Myocyte (in vitro differentiated cells): ENCODE measurements at places on chromosomes 12 and 14.

DNA sequence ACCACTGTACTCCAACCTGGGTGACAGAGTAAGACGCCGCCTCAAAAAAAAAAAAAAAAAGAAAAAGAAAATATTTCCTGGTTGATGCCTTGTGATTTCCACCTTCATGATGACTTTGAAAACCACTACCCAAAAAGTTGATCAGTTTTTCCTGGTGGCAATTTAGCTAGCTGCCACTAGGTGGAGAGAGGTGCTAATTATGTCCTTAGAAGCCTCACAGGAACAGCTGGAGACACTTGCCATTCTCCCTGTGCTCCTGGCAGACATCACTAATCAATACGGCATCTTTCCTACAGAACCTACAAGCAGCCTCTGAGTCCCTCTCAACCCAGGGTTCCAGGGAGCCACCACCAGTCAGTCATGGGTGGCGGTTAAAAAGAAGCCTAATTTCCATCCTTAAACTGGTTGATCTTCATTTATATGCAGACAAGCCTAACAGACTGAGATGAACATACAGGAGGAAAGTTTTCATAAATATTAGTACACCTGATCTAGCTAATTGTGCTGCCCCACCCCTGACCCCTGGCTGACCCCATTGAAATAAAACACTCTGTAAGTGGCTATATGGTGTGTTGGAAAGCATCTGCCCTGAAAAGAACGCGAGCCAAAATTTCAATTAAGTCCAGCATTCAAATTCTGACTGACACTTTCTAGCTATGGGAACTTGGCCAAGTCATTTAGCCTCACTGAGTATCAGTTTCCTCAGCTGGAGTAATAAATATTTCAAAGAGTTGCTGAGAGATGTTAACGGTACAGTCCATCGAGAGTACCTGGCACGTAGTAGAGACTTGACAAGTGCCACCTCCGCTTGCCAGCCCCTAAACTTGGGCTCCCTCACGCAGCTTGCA lies 6.2 kb upstream of the OAS1 start:
- DNase-seq, result peak; percentile 53

DNA sequence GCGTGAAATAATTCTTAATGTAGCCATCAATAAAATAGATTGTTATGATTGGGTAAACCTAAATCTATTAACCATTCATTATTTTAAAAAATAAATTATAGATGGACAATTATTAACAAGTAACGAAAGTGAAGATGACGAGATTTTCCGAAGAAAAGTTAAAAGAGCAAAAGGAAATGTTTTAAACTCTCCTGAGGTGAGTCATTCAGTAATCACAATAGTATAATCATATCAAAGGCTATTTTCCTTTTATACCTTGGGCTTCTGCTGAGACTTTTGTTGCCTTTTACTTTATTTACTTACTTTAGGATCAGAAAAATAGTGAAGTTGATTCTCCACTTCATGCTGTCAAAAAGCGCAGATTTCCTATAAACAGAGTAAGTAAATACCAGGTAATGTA lies 45.6 kb downstream of the FANCM start:
- DNase-seq, result no peak

DNA sequence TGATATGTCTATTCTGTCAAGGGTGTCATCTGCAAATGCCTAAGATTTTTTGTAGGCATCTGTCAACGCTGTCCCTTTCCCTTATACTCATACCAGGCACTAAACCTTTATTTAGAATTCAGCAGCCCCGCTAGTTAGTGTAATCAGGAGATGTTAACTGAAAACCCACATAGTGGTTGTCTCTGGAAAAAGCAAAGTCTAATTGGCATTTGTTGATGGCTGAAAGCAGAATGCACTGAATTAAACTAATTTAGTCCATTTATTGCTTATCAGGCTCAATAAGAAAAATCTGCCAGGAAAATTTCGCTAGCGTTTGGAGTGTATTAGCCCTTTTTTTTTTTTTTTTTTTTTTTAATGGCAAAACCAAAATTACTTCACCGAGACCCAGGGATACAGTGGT lies 34.5 kb downstream of the TDP1 start:
- no peak for DNase-seq

DNA sequence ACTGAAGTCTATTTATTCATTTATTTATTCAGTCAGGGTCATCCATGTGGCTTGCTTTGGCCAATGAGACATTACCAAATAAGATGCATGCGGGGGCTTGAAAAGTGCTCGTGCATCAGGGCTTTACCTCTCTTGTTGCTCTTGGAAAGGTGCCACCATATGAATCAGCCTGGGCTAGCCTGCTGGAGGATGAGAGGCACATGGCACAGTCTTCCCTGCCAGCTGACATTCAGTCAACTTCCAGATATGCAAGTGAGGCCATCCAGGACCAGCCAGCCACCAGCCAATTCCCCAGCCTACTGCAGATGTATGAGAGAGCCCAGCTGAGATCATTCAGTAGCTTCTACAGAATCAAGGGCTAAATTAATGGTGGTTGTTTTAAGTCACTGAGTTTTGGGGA lies 105.2 kb upstream of the RPH3A start:
- DNase-seq, result no peak

DNA sequence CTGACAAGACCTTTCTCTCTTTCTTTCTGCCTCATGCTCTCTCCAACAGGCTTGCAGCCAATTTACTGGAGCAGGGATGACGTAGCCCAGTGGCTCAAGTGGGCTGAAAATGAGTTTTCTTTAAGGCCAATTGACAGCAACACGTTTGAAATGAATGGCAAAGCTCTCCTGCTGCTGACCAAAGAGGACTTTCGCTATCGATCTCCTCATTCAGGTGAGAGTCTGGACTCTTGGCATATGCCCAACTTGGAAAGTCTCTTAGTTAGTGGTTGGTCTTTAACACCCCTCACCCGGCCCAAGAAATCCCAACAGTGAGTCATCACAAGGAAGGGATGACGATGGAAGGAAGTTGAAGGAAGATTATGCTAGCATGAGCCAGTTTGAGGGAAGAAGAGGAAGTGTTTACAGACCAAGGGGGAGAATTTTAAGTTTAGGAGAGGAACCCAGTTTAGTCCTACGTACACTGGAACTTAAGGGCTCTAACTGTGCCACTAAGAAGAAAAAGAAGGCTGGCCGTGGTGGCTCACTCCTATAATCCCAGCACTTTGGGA lies 189.7 kb downstream of the ETV6 start:
- no peak for DNase-seq

GRCh38 chr14:68959035-68959434 lies 20.1 kb downstream of the ACTN1 start:
- DNase-seq, result peak; percentile 72

- DNase-seq, result no peak
These were observed 39.4 kb upstream of the PPP2R5C start for GRCh38 chr14:101721951-101722661.

GRCh38 chr12:72031066-72031465 lies 92.4 kb downstream of the TPH2 start:
- no peak for DNase-seq

DNA sequence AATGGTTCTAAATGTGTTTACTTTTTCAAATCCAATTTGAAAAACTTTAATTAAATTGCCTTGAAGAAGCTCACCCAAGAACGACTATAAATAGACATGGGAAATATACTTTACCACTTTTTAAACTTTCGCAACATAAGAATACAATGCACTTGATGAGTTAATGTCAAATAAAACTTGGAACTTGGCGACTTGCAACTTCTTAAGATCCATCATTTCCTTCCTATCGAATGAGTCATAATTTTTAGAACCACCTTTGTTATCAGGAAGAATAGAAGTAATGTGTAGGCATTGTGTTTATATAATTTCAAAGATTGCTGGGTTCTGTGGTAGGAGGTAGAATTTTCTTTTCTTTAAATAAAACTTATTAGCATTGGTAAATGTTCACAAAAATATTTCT lies 1417.4 kb upstream of the FLRT2 start:
- DNase-seq, result no peak

GRCh38 chr12:44708218-44708617 lies 167.9 kb downstream of the NELL2 start:
- DNase-seq, result no peak

DNA sequence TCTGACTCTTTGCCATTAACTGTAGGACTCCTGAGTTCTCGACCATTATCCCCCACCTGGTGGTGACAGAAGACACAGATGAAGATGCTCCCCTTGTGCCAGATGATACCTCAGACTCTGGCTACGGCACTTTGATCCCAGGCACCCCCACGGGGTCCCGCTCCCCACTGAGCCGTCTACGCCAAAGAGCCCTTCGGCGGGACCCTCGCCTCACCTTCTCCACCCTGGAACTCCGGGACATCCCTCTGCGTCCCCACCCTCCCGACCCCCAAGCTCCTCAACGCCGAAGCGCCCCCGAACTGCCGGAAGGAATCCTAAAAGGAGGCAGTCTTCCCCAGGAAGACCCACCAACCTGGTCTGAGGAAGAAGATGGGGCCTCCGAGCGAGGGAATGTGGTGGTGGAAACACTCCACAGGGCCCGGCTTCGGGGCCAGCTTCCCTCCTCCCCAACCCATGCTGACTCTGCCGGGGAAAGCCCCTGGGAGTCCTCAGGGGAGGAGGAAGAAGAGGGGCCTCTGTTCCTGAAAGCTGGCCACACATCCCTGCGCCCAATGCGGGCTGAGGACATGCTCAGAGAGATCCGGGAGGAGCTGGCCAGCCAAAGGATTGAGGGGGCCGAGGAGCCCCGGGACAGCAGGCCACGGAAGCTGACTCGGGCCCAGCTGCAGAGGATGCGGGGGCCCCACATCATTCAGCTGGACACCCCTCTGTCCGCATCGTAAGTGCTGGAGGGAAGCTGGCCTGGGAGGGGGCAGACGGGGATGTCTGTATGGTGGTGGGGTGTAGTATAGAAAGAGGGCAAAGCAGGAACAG lies 14.4 kb downstream of the TNFRSF1A start:
- DNase-seq, result no peak

GRCh38 chr14:60326274-60326673 lies 77.3 kb downstream of the PPM1A start:
- no peak for DNase-seq

GRCh38 chr14:23077962-23078361 lies 17.0 kb downstream of the ACIN1 start:
- DNase-seq, result peak; percentile 63

GRCh38 chr12:29589286-29589820 lies 91.9 kb upstream of the OVCH1 start:
- DNase-seq, result no peak

GRCh38 chr14:34750670-34751069 lies 36.3 kb upstream of the CFL2 start:
- DNase-seq, result peak; percentile 11

DNA sequence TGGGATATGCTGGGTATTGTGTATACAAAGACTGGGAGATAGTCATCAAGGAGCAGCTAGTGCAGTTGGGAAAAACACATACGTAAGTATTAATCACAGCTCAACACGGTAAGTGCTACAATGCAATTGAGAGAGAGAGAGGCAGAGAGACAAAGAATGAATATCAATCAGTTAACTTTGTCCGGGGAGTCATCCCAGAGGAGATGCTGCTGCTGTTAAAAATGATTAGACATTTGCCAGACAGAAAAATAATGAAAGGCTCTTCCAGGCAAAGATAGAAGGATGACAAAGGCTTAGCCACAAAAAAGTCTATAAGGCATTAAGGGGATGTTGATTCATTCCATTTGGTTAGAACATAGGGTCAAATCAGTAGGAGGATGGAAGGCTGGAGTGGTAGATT lies 45.1 kb downstream of the AKAP6 start:
- DNase-seq, result no peak

DNA sequence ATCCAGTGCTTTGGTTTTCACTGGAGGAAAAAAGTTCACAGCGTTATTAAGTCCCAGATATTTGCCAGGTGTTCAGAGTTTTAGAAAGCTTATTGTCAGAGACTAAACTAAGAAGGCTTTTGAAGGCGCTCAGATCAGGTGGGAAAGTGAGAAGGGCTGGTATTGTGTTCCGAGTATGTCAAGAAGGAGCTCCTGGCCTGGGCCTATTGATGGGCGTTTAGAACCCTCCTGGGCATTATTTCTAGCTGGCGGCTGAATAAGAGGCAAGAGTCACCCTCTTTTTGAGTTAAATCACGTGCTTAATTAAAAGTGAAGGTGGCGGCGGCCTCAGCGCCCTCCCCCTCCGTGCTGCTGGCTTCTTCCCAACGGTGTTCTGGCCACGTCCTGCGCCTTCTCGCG lies 20.9 kb upstream of the GNS start:
- DNase-seq, result no peak

DNA sequence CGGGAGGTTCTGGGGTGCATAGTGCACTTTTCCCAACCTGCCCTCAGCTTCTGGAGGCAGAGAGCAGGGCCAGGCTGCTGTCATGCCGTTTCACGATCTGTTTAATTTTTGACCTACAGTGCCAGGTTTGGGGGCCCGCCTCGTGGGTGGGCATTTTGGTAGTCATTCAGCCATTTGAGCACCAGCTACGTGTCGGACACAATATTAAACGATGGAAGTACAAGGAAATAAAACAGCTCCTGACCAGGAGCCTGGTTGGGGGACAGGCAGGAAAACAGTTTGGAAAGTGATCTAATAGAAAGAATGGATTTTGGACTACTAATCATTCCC lies 708 bp downstream of the FNTB start:
- DNase-seq, result no peak

- DNase-seq, result no peak
These were observed 27.4 kb downstream of the PALS1 start for GRCh38 chr14:67268426-67269150.

GRCh38 chr12:89418228-89418910 lies 66.1 kb upstream of the DUSP6 start:
- no peak for DNase-seq

DNA sequence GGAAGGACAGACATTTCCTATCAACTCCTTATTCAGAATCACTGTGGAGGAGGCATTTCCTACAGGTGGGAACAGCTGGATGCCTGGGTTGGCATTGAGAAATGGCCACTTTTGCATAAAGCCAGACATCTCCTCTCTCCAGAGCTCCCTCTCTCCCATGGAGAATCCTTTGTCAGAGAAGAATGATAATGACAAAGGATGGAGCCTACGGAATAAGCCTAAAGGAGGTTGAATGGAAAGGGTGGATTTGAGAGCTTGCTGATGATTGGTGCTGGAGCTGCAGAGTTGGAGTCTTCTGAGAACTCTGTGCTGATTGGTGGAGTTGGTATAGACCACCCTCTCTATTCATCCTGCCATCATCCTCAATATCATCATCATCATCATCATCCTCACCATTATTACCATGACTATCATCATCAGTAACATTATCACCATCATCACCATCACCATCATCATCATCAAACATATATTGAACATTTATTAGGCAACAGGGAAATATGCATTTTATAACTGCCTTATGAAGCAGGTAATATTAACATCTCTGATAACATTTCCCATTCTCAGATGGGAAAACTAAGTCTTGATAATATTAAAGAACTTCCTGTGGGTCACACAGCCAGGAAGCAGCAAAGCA lies 89.2 kb upstream of the HSPB8 start:
- DNase-seq, result no peak

GRCh38 chr12:59597385-59597781 lies 1.6 kb downstream of the SLC16A7 start:
- DNase-seq, result peak; percentile 74
